AG08395 (cell line): ENCODE measurements at places on chromosomes 6 and 20.
A peak's percentile ranks its signal among the peaks of the same experiment; 100 is the strongest.

DNA sequence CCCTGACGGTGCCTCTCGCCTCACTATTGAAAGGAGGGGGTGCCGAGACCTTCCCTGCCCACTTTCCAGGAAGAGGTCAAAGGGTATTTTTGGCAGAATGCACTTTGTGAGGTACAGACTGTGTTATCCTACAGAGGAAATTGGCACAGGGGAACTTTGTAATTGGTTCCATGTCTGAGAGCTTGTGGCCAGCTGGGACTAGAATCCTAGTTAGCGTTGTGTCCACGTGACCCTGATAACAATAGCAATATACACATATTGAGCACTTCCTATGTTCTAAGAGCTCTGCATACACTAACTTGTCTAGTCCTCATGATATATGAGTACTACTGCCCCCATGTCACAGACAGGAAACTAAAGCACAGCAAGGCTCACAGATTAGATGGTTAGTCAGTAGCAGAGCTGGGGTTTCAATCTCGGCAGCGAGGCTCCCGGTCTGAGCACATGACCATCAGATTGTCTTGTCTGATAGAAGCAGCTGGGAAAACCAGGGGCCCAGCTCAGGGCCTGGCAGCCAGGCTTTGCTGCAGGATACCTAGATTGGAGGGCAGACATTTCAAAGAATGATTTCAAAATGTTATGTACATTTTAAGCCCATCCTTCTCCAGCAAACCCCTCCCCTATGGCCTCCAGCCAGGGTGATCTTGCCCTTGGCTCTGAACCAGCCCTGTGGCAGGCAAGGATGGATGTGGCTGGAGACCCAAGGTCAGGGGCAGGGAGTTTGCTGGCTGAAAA, 1.4 kb downstream of the MAPK13 start:
- peak; percentile 27 for DNase-seq

DNA sequence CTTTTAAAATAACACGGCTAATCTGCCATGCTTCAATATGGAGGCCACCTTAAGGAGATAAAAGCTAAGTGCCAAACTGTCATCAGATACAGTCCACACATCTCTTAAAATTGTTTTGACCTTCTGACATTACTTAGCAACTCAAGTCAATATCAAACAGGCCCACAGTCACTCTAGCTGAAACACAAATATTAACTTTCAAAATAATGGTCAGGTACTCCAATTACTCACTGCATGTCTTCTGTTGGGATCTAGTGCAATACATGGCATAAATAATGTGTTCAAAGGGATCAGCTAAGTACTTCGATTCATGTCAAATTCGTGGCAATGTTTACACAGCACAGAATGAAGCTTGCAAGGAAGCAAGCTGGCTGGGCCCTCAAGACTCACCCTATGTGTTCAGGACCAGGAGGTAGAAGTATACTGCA, 133.9 kb upstream of the BEND6 start:
- no peak for DNase-seq

- DNase-seq: no peak
Measured at GRCh38 chr6:16717275-16717942, 43.9 kb downstream of the ATXN1 start.

DNA sequence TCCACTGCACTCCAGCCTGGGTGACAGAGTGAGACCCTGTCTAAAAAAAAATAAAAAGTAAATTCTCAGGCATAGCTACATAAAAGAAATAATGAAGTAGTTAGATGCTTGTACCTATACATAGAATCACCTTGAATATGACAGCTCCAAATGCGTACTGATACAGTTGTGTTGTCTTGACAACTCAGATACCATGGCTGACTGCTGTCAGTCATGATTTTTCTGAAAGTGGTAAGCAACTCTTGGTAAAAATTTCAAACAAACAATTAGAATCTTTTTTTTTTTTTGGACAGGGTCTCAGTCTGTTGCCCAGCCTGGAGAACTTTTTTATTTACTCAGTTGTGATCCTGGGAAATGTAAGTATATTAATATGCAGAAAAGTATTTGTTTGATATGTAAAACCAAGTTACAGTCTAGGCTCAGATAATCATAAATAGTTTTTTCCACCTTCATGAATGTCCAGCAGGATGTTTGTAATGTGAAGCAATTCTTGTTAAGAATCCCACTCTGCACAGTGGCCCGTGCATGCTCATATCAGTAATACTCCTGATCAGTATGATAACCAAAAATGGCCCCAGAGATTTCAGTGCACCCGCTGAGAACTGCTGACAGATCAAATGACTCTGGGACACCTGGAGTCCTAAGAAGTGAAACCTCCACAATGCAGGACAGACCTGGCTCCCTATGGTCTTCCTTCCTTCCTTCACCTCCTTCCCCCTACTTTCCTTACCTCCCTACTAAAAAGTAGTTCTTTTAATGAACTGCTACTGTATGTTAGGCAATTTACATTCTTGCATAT, 14.0 kb upstream of the MAPK13 start:
- no peak for DNase-seq

- DNase-seq: no peak
Measured at GRCh38 chr6:53724501-53724900, 58.9 kb upstream of the KLHL31 start.

- DNase-seq: no peak
Measured at GRCh38 chr6:170423814-170424603, 117.5 kb downstream of the FAM120B start.

- DNase-seq: no peak
Measured at GRCh38 chr20:38874460-38875174, 51.6 kb upstream of the FAM83D start.

GRCh38 chr6:139378226-139378625, 3.8 kb upstream of the CITED2 start:
- no peak for DNase-seq

DNA sequence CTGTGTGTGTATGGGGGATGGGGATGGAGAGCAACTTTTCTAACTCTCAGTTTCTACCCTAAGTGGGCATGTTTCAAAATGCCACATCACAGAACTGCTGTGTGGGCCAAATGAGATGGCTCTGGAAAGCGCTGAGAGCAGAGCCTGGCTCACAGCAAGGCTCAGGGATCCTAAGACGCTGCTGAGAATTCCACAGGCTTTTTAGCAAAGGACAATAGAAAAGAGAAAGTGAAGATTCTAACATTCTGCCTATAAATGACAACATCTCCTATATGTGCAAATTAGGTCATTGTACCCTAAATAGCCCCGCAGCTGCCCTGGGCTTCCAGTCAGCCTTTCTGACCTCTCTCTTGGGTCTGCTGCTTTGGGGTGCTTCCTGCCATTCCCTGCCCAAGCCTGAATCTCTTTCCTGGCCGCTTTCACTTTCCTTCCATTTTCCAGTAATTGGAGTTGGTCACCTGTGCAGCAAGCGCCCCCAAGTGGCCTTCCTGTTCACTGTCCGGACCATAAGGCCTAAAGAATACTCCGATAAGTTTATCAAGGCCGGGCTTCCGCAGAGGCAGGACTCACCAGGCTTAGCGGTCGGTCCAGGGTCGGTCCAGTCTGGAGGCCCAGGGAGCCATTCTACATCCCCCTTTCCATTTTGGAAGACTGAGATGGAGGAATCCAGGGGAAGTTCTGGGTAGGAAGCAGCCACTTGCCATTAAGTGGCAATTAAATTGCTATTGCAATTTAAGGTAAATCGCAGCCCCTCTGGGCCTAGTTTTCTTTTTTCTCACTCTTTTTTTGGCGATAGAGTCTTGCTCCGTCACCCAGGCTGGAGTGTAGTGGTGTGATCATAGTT, 6.7 kb upstream of the DDR1 start:
- DNase-seq: peak; percentile 89

DNA sequence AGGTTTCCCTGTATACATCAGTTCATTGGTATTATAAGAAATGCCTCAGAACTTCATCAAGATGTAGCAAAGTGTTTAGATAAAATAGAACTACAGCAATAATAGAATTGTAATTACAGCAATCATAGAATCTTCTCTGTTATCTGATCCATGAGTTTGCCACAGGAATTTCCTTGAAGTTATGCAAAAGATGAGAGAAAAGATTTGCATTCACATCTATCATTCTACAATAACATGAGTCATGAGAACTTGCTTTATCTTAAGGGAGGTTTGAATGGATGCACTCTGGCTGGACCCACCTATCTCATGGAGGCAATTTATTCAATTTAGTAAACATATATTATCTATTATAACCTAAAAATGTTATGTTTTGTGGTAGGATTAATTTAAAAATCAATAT, 329.8 kb upstream of the EPHA7 start:
- no peak for DNase-seq

- no peak for DNase-seq
Measured at GRCh38 chr6:82567621-82568020, 204.0 kb downstream of the TPBG start.

- DNase-seq: no peak
Measured at GRCh38 chr20:44051661-44052000, 135.4 kb downstream of the JPH2 start.

DNA sequence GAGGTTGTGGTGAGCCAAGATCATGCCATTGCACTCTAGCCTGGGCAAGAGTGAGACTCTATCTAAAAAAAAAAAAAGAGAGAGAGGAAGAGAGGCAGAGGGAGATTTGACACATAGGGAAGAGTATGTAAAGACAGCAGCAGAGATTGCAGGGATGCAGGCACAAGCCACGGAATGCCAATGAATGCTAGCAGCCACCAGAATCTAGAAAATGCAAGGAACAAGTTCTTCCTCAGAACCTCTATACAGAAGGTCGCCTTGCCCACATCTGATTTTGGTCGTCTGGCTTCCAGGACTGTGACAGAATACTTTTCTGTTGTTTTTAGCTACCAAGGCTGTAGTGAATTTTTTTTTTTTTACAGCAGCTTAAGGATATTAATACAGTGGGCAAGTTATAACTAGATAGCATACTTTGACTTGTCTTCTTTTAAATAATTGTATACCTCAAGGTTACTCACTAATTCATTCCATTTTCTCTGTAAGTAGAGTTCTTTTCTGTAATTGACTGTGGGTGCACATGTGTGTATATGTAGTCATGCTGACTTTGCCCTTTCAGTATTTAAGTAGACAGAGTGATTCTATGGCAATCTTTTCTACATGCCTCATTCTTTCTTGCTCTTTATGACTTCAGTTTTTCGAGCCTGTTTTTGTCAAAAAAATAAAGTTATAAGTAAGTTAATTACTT, 402.2 kb downstream of the GJA1 start:
- DNase-seq: no peak

DNA sequence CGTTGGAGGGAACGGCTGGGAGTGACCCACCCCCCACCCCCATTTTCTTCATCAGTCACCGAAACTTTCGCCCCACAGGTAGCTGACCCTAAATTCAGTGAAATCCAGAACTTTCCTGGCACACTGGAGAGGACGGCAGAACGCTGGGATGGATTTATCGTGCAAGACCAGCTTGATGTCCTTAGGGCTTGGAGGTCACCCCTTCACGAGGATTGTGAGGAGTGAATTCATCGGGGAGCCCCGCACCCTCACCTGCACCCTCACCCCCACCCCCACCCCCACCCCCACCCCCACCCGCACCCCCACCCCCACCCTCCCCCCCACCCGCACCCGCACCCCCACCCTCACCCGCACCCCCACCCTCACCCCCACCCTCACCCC, 13.3 kb upstream of the TCFL5 start:
- no peak for DNase-seq

DNA sequence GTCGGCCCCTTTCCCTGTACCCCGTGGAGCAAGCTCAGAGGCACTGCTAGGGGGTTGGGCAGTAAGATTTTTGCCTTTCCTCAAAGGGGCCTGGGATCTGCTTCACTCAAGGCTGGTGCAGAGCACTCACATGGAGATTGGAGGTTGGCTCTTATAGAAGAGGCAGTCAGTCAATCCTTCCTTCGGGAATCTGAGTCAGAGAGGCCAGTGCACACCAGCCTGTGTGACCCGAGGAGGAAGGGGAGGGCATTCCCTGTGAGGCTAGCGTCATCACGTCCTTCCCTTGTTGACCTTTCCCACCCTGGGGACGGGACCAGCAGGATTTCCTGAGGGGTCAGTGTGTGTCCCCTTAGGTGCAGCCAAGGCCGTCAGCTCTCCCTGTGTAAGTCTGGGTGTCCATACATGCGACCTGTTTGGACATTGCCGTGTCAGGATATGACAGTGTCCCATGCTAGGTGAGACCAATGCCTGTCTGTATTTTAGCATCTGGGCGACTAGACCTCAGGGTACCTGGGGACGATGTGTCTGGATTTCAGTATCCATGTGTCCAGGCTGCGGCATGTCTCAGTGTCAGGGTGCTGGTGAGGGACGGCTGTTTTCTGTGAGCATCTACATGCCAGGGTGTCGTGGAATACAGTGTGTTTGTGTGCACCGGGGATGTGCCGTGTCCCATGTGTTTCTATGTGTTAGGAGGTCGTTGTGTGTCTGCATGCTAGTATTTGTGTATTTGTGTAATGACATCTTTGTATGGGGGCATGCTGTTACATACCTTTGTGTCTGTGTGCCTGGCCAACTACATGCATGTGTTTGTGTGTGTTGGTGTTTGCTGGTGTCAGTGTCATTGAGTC, 2.8 kb upstream of the ZNF512B start:
- no peak for DNase-seq

DNA sequence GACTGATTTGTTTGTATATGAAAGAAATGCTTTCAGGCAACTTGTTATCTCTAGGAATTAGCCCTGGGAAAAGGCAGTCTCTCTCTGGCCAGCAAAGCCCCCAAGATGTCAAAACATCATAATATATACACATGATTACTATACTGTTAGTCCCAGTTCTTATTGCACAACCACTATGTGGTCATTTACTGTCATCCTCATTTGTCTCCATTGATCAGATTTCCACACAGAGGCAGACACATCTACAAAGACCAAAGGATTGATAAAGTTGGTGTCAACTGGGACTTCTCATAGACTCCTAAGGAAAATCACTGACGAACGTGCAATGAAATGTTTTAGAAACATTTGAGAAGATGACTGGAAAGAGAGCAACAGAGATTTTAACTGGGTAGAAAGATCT, 71.9 kb upstream of the POPDC3 start:
- DNase-seq: no peak
